DMS 273 treated with DMSO at 0.1 percent for 48 hours (cell line): ENCODE measurements at places on chromosomes 11 and 22.
A peak's percentile ranks its signal among the peaks of the same experiment; 100 is the strongest.

GRCh38 chr22:29816539-29816938, 21.5 kb downstream of the ASCC2 start:
- peak; percentile 61 for DNase-seq

GRCh38 chr11:66701432-66702240, 23.9 kb upstream of the RBM4B start:
- no peak for DNase-seq

GRCh38 chr11:31757260-31757835, 53.8 kb downstream of the PAX6 start:
- DNase-seq: peak; percentile 72

GRCh38 chr22:17700778-17701177, 62.2 kb downstream of the BCL2L13 start:
- DNase-seq: no peak

- no peak for DNase-seq
These were observed 15.5 kb downstream of the CECR2 start for GRCh38 chr22:17384612-17385330.

DNA sequence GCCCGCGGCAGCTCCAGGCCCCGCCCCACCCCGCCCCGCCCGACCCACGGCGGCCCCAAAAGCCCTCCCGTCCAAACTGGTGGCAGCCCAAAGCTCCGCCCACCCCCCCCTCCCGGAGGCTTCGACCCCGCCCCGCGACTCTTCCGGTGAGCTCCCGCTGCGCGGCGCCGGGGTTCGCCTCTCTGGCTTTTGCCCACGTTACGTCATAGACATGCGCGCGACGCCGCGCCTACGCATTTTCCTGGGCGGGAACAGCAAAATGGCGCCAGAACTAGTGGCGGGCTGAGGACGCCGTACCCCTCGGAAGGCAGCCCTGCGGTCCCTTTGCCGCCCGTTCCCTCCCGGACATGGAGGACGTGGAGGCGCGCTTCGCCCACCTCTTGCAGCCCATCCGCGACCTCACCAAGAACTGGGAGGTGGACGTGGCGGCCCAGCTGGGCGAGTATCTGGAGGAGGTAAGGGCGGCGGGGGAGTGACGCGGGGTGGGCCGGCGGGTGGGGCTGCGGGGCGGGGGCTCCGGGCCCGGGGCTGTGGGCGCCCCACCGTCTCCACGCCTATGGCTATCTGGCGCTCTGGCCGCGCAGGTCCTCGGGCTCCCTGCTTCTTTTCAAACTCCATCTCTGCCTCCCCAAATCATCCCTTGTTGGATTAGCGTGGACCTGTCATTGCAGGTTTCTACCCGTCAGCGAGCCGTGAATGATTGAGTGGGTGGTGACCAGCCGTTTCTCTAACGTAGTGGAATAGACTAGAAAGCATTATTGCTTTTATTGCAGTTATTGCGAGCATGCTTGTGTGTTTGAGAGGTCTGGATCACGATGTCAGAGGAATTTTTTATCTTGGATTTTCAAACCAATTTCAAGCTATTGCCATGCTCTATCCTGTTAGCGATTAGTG, at the start of gene NCAPH2:
NCAPH2 (plus strand) TSS at position 234 of the 894 bp plus-strand sequence; CDS start at position 348, 114 bp downstream.
- peak; percentile 67 for DNase-seq

GRCh38 chr11:40974186-40974795, 485.2 kb downstream of the LRRC4C start:
- no peak for DNase-seq

GRCh38 chr11:17810041-17810440, 75.5 kb downstream of the KCNC1 start:
- DNase-seq: no peak

DNA sequence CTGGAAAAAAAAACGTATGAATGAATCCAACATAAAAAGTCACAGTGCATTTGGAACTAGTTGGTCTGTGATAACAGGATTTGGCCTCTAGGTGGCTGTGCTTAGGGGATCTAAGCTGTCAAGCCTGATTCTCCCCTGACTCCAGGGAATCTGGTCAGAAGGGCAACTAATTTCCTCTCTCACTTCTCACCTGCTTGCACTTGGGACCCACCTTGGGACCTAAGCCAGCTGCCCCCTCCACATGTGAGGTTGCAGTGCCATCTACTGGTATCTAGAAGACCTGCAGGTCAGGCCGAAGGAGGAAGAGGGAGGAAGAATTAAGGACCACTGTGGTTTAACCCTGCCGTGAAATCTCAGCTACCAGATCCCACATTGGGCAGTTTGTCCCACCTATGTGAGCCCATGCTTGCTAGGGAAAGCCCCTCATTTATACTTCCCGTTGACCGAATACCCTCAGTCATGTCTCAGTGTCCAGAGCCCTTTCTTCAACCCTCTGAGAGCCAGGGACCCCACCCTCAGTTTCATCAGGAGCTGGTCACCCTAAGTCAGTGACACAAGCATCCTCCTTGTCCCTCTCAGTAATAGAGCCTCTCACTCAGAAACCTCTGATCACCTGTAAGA, 33.2 kb upstream of the CAVIN3 start:
- DNase-seq: no peak

DNA sequence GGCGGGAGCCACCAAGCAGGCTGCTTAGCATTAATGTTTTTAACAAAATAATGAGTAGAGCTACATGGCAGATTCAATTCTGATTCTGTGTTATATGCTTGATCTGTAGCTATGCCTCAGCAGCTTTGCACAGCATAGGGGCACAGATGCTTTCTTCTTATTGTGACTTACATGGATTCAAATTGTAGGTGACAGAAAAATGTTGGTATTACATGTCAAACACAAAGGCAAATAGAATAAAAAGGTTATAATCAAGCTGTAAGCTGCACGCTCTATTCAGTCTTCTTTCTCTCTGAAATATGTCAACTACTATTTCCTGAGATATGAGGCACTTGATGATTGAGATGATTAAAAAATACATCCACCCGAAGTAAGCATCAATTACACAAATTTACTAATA, 1573.8 kb downstream of the FAM181B start:
- DNase-seq: no peak

- DNase-seq: no peak
These were observed 1.1 kb upstream of the GPR83 start for GRCh38 chr11:94402355-94402754.

DNA sequence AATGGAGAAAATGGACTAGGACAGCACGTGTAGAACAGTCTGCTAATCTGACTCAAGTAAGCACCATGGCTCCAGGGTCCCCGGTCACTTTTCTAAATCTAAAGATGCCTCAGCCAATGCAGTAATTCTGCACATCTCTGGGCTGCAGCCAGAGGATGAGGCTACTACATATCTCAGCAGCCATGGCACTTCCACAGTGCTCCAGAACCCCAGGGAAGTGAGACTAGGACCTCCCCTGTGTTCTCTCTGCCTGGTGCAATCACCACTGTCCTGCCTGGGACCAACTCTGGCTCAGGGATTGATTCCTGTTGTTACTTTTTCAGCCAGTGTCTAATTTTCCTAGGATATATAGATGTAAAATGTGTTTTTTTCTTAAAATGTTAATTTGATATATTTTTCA, 129.4 kb upstream of the TOP3B start:
- no peak for DNase-seq

- DNase-seq: no peak
These were observed 141.8 kb downstream of the MPPED1 start for GRCh38 chr22:43553451-43554258.

GRCh38 chr11:60175860-60176275, 7.0 kb downstream of the MS4A6A start:
- DNase-seq: no peak

GRCh38 chr11:1935156-1936071, 11.7 kb upstream of the MRPL23 start:
- no peak for DNase-seq

GRCh38 chr11:92819830-92820229, 149.6 kb upstream of the MTNR1B start:
- no peak for DNase-seq

DNA sequence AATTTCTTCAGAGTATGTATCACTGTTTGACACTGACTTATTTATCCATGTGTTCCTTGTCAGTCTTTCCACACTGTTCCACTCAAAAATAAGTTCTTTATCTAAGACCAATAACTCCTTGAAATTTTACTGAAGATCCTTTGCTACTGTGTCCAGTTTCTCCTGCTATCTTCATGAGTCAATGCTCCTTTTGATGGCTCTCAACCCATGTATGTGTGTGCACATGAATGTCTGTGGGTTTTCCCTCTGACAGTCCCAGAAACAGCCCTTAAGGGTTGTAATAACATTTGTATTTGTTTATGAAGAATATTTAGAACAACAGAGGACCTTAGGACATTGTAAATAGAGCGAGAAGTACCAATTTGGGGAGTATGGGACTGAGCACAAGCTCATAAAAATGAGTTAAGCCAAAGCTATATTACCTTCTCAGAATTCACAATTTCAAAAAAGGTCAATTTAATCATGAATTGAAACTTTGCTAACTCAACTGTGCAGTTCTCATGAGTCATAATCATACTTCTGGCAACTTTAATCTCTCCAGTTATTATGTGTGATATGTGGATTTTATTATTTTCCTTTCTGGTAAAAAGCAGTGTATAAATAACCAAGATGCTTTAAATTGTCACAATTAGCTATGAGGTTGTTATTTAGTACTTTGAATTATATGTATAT, 533.6 kb downstream of the CNTN5 start:
- no peak for DNase-seq

GRCh38 chr11:70476669-70477068, 78.3 kb downstream of the CTTN start:
- DNase-seq: no peak

DNA sequence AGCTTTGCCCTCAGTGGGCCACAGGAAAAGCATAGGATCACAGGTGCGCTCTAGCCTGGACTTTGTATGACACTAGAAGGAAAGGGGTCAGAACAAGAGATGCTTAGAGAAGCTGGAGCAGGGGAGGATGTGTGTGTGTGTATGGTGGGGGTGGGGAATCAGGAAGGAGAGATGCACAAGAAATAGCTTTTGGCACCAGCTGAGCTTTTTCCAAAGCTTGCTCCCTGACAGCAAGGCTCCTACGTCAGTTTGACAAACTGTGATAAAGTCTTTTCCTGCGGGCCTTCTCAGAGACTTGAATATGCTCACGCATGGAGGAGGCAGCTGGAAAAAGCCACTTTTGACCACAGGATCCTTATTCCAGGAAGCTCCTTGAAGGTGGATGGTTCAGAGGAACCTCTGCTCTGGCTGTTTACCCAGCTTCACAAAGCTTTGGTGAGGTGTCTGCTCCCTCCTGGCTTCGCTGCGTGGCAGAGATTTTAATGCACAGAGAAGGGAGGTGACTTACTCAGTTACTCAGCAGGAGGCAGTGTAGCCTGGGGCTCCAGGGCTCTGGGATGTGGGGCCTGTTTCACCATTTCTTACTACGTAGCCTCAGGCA, 3.9 kb downstream of the CDC42EP1 start:
- DNase-seq: no peak

GRCh38 chr22:42977569-42977968, 37.4 kb downstream of the PACSIN2 start:
- DNase-seq: no peak

DNA sequence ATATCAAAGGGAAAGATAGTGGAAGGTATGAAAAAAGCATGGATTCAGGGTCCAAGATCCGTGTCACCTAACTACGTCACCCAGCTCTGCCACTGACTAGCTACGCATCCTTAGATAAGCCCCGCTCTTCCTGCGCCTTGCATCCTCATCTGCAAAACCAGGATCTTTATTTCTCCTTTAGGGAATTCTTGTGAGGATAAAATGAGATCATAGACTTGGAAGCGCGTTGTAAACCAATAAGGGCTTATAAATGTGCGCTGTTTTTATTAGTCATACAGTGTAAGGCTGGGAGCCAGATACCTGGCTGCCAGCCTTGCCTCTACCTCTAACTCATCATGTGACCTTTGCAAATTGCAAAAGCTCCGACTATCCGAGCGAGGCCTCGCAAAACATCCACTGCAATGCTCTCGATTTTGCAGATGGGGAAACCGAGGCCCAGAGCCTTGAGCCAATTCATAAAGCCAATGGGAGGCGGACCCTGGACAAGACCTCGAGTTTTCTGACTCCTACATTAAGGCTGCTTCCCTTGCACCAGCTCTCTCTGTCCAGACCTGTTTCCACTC, 753 bp downstream of the PRPF19 start:
- no peak for DNase-seq

DNA sequence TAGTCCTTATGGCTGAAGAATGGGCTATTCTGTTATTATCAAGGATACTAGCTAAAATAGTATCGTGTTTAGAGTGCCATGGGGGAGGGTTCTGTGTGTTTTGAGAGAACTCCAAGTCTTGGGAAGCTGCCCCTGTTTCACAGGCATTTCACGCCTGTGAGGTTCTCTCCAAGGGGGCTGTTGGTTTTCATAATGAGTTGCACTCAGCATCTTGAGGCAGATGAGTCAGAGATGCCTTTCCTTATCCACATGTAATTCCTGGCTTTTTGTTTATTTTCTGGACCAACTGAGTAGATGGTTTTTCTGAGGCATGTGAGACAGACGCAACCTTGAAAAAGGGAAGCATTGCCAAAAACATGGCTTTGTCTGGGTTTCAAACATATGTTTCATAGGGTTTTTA, 203.7 kb downstream of the ARHGAP42 start:
- no peak for DNase-seq

DNA sequence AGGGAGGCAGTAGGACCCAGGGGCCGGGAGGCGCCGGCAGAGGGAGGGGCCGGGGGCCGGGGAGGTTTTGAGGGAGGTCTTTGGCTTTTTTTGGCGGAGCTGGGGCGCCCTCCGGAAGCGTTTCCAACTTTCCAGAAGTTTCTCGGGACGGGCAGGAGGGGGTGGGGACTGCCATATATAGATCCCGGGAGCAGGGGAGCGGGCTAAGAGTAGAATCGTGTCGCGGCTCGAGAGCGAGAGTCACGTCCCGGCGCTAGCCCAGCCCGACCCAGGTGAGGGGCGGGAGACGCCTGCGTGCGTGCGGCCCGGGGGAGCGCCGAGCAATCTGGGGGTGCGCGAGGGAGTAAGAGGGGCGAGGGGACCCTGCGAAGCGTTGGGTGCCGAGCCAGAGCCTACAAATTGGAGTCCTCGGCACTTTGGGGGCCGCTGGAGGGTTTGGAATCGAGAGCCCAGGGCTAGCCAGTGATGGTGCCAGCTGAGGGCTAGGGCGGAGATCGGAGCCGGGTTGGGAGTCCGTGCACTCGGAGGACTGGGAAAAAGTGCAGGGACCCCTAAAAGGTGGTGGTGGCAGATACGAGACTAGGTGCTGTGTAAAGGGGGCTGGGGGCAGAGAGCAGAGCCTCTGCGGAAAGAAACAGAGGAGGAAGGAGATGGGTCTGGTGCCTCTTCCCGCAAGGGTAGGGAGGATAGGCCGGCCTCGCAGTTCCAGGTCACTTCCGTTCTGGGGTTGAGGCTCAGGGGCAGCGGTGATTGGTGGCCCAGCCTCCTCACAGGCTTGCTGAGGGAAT, at the start of gene SERPINH1:
SERPINH1 (plus strand) TSS at position 206 of the 788 bp plus-strand sequence. CDS start 4,097 bp downstream, outside the sequence.
- DNase-seq: peak; percentile 58

DNA sequence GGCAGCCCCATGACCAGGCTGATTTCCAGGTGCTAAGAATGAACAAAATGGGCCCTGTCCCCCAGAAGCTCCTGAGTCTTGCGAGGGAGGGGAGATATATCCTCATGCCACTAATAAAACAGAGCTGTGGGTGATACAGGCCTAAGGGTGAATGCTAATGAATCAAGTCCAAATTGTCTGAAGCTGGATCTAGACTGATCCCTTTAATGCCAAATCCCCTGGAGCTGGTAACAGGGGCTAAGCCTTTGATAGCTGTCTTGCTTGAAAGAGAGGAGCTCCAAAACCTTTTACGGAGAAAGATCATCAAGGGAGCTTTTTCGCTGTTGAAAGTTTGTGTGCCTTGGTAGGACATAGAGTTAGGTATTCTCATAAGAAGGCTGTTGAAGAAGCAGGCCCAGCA, 79.7 kb downstream of the PPFIBP2 start:
- no peak for DNase-seq

- no peak for DNase-seq
These were observed 3.0 kb upstream of the SLCO2B1 start for GRCh38 chr11:75147875-75148263.

GRCh38 chr11:65821107-65821506, 12.7 kb upstream of the SNX32 start:
- DNase-seq: no peak
